ENCODE measurements at places on chromosomes 1 and 21.
A peak's percentile ranks its signal among the peaks of the same experiment; 100 is the strongest.

- peak; percentile 26 for DNase-seq
Observed at GRCh38 chr1:115426231-115426771, 88.3 kb upstream of the NGF start.

- DNase-seq: no peak
Observed at GRCh38 chr1:229570891-229571516, 12.5 kb upstream of the ABCB10 start.

DNA sequence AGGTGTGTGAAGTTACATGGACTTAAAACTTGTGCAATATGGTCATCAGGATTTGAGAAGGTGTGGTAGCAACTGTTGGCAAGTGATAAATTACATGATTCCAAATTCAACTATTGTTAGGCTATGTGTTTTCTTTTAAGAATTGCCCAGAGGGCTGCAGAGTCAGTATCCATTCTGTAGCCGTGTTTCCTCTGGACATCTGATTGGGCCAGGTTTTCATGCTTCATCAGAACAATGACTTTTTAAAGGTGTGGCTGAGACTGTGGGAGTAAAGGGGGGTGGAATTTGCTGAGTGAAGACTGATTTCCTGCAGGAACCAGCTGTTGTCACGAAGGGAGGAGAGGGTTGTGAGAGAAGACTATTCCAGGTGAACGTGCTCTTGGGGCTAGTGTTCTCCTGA lies 1.7 kb upstream of the HRNR start:
- no peak for DNase-seq

GRCh38 chr21:45740491-45741357 lies 97.2 kb downstream of the PCBP3 start:
- no peak for DNase-seq

DNA sequence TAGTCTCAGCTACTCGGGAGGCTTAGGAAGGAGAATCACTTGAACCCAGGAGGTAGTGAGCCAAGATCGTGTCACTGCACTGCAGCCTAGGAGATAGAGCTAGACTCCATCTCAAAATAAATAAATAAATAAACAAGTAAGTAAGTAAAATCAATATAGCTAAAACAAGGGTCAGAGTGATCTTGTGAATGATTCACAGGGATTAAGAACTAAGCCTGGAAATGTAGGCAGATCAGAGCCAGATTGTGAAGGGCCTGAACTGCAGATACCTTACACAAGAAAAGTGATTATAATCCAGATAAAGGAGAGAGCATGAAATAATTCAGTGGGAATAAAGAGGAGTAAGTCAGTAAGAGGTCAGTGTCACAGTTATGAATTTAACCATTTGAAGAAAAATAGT lies 41.5 kb downstream of the COP1 start:
- no peak for DNase-seq

DNA sequence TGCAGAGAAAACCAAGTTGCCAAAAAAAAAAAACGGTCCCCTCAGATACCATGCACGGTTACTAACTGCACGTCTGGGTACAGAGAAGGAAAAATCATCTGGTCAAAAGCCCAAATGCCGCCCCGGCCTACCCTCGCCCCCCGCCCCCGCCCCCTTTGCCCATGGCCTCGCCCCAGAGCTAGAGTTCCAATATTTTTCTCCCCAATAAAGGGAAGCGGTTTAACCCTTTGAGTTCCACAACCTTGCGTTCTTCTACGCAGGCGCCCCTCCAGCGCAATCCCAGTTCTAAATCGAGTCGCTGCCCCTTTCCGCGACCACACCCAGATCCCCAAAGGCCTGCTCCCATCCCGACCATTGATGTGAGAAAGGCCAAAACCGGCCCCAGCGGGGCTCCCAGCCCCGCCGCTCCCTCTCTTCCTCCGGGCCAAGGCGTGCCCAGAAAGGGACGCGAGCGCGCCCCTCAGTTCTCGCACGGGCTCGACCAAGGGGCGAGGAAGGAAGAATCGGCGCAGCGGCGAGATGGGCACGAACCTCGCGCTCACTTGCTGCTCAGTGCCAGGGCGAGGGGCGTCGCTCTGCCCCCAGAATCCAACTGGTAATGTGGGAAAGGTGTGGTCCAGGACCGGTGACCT lies 797 bp downstream of the WDR47 start:
- DNase-seq: no peak

- DNase-seq: no peak
Observed at GRCh38 chr1:108079440-108080025, 114.6 kb upstream of the VAV3 start.

DNA sequence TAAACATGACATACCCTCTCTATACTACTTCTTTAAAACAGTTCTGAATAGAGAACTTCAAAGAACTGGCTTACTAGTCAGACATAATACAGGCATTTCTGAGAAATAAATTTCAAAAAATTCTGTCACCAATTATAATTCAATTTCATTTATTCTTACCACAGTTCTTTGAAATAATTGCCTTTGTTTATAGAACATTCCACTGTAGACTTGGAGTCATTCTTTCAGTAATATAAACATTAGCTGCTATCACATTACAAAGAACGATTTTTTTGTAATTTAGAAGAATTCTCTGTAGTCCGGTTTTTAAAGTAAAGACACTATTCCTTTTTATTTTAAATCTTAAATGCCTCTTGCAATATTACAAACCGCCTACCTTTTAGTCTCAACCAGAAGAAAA lies 146.4 kb upstream of the COL11A1 start:
- DNase-seq: no peak

- no peak for DNase-seq
Observed at GRCh38 chr1:77182083-77182482, 37.1 kb downstream of the PIGK start.

DNA sequence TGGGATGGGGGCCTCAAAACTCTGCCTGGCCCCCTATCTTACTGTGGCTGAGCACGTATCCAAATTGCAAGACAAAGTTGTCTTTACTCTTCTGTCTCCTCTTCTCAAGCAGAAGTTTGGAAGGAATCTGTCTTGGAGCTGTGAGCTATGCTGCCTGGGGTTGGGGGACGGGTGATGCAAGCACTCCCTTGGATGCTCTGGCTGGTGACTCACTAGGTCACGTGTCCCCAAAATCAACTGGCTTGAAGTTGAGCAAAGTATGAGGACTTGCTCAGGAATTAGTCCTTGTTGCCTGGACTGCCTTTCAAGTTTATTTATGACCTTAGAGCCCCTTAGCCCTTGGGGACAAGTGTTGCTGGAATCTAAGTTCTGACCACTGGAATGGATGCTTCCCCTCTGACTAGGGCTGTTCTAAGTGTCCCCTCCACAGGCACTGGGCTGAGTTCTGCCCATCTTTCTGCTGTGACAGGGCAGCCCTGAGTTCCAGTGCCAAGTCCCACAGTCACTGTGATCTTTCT lies 269.5 kb downstream of the HHAT start:
- no peak for DNase-seq

DNA sequence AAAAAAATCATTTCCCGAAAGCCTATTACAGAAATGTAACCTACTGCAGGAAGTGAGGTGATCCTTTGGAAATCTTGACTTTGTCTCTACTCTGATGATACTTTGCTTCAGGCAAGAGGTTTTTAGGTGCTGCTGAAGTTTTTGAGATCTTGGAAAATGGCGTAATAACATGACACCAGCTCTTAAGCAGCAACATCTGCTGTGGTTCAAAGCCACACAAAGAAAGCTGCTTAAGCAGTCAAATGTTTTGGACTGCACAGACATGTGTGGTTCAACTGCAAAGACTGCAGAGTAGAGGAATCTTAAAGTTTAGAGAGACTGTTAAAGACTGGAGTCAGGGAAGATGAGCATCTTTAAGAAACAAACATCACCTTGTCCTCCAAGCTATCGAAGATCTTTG lies 139.0 kb downstream of the RASAL2 start:
- DNase-seq: no peak

DNA sequence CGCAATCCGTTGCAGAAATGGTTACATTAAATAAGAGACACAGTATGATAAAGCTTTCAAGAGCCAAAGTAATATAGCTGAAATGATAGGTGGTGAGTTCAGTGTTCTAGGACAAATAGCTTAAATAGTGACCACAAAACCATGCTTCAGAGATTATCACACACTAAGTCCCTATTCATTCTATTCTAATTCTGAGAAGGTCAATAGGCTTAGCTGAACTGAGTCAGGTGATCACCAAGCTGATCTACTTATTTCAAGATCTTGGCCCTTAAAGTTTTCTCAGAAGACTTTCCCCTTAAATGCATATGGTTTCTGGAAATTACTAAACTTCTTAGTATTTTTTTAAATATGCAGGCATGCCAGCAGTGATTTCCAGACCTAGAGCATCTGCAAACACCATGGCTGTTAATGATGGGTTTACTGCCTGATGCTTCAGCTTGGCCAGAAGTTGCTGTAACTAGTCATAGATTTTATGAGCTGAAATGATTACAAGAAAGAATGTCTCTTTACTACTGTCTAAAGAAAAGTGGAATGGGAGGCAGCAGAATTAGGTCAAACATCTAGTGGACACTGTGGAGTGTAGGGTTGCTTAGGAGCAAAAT lies 242.9 kb downstream of the ST6GALNAC3 start:
- DNase-seq: no peak

DNA sequence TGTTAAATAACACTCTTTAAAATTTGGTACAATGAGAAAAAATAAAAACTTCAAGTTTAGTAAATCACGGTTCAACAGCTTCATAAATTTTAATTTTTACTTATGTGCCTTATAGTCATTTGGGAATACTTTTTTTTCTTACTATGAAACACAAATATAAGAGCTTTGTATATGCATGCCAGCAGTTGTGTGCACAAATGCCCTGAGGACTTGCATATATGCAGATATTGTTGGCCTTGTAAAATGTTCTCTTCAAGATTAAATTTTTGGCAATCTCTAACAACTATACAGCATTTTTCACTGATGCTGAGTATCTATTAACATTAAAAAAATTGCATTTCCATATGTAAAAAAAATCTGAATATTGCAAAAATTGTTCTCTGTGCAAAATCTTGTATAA lies 458.7 kb upstream of the BRINP3 start:
- no peak for DNase-seq

GRCh38 chr1:217871955-217872354 lies 240.8 kb downstream of the SPATA17 start:
- no peak for DNase-seq

- no peak for DNase-seq
Observed at GRCh38 chr21:18443701-18444100, 40.1 kb upstream of the TMPRSS15 start.

DNA sequence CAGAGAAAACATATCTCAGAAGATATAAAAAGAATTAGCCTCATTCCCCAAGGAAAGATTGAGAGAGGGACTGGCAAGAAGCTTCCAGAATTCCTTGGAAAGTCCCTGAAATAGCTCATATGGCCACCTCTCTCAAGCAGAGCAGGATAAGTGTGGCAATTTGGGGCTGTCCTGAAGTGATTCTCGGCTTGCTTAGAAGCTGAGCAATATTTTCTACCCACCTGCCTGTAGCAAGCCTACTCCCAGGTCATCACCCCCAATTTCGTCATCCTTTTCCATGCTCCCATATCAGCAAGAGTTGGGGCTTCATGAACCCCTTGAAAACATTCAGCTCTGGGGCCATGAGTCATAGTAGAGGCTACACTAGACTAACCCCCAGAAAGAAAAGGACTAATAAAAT lies 131.5 kb downstream of the PLPP3 start:
- no peak for DNase-seq

- DNase-seq: no peak
Observed at GRCh38 chr1:244768186-244768585, 67.3 kb upstream of the COX20 start.

DNA sequence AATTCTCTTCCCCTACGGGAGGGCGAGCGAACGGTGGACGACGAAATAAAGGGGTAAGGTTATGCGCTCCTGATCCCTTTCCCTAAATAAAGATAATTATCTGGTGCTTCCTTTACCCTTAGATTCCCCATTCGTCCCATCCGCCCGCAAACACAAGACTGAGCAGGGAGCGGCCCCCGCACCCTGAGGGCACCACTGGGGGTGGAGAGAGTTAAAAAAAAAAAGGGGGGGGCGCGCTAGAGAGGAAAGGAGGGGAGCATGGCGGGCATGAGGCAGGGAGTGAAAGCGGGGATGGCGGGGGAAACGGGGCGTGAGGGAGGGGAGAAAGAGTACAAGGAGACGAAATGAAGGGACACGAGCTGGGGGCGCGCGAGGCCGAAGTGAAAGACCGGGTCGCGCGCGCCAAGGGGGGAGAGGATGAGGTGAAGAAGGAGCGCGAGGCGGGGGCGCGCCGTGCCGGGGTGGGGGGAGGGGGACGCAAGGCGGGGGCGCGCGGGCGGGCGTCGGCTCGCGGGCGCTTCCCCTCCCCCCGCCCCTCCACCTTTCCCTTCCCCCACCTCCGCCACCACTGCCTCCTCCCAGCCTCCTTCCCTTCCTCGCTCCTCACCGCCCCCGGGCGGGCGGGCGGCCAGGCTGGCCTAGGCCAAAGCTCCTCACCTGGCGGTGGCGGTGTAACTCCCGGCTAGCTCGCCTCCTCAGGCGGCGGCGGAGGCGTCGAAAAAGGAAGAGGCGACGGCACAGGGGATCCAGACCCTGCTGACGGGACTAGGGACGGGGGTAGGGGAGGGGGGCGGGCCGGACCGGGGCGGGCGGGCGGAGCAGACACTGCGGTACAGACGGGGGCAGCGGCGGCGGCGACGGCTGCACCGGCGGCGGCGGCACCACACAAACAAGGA lies 448 bp downstream of the GATAD2B start:
- peak; percentile 66 for DNase-seq

- DNase-seq: no peak
Observed at GRCh38 chr1:229759037-229759435, 133.0 kb downstream of the URB2 start.

- DNase-seq: peak; percentile 40
Observed at GRCh38 chr21:31220575-31220974, 123.5 kb downstream of the TIAM1 start.

DNA sequence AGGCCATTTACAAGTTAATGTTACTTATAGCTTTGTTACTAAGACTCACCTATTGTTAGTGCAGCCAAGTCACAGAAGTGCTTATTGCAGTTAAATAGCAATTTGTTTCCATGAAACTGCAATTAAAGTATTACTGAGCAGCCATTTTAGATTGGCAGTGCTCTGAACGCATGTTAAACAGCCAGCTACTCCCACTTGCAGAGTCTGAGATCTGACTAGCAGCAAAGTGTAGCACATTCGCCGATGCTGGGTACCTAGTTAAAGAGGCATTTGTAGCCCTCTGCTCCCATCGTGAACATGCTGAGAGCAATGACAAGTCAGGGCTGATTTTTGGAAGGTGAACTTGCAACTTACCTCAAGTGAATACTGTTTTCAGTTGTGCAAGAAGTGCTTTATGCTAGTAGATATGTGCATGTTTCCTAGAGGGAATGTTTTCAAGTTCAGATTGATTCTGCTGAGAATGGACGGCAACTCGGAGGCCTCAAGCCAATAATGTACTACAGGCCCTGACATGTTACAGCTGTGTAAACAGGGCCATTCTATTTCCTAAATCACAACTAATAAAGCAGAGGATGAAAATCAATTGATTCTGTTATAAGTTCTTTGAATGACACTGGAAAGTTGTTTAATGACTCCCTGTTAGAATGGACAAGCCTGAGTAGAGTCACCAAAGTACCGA lies 19.8 kb downstream of the LMO4 start:
- no peak for DNase-seq

GRCh38 chr1:99546432-99547416 lies 99.2 kb upstream of the PALMD start:
- no peak for DNase-seq

- peak; percentile 51 for DNase-seq
Observed at GRCh38 chr1:5637171-5637570, 355.1 kb downstream of the NPHP4 start.

Measured in testis (tissue), 5 donors.